ENCODE measurements at places on chromosomes 2 and 18. TPM values are rescaled to one million over a fixed set of nuclear protein-coding genes. Genes with fewer than 3 reads are reported as not detected.

The GPR155 gene
- total RNA-seq: 0.37 TPM

- H3K4me3 ChIP-seq: no peak overlapping the region
- H3K36me3 ChIP-seq: no peaks in the 10 kb centered on the region
- no peaks in the 10 kb centered on the region for H3K27me3 ChIP-seq
- H3K27ac ChIP-seq: no peak overlapping the region
- H3K4me1 ChIP-seq: no peaks in the 10 kb centered on the region
These were observed 794.3 kb upstream of the ZEB2 start for GRCh38 chr2:145314119-145314633.

GRCh38 chr2:101036562-101036961 is 34.5 kb downstream of the RPL31 start:
- no peak overlapping the region for H3K27ac ChIP-seq
- H3K4me3 ChIP-seq: no peak overlapping the region
- H3K36me3 ChIP-seq: no peaks in the 10 kb centered on the region
- no peaks in the 10 kb centered on the region for H3K4me1 ChIP-seq

- peaks cover 13% of the 10 kb centered on the region for H3K27me3 ChIP-seq
- H3K27ac ChIP-seq: no peak overlapping the region
- no peaks in the 10 kb centered on the region for H3K36me3 ChIP-seq
These were observed 5.0 kb downstream of the CFAP221 start for GRCh38 chr2:119549241-119549640.

The SLC4A3 gene
- 0.88 TPM for total RNA-seq

The STAT4 gene
- 0.32 TPM for total RNA-seq

The RHBDD1 gene
- total RNA-seq: 15.1 TPM

All from neural progenitor cell (in vitro differentiated cells).